Stimulated activated naive B cell treated with anti-CD40 and anti-IgM and Interleukin-4, amounts not matched to agents 10 μg/mL and 1 μg/mL and 100 μg/mL, for 72 hours (primary cell): ENCODE measurements at places on chromosomes 4 and X.

GRCh38 chrX:41289095-41289494 lies 44.9 kb upstream of the DDX3X start:
- DNase-seq, result no peak

- DNase-seq, result no peak
Measured at GRCh38 chr4:8747467-8748235, 124.0 kb downstream of the HMX1 start.

GRCh38 chr4:40405193-40405592 lies 70.1 kb downstream of the CHRNA9 start:
- no peak for DNase-seq

- DNase-seq, result peak; percentile 32
Measured at GRCh38 chr4:602559-602942, 22.8 kb upstream of the PDE6B start.

GRCh38 chr4:80452768-80453167 lies 117.2 kb downstream of the CFAP299 start:
- no peak for DNase-seq

DNA sequence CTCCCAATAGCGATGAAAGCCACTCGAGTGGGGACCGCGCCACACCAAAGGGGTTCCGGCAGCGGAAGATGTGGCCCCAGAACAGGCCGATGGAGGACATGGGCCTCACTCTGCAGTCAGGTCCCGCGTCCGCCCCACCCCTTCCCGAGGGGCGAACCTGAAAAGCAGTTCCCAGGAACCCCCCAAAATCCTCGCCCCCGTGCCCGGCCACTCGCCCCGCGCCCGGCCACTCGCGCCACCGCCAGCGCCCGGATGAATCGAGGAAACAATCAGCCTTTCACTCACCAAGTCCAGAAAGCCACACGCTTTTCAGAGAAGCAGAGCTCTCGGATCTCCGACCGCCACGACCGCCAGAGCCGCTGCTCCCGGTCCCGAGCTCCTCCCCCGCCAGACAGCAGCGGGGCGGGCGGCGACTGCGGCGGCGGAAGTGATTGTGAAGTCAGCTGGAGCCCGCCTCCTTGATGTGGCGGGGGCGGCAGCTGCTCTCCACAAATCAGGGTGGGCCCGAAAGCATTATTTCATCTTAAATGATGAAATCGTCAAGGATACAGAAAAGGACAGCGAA lies at the start of gene PJA1:
Gene PJA1 (minus strand): TSS at position 367 of the 565 bp plus-strand sequence. CDS start 2,380 bp downstream, outside the sequence.
- peak; percentile 63 for DNase-seq

- DNase-seq, result no peak
Measured at GRCh38 chr4:155607481-155607880, 59.2 kb upstream of the GUCY1A1 start.

DNA sequence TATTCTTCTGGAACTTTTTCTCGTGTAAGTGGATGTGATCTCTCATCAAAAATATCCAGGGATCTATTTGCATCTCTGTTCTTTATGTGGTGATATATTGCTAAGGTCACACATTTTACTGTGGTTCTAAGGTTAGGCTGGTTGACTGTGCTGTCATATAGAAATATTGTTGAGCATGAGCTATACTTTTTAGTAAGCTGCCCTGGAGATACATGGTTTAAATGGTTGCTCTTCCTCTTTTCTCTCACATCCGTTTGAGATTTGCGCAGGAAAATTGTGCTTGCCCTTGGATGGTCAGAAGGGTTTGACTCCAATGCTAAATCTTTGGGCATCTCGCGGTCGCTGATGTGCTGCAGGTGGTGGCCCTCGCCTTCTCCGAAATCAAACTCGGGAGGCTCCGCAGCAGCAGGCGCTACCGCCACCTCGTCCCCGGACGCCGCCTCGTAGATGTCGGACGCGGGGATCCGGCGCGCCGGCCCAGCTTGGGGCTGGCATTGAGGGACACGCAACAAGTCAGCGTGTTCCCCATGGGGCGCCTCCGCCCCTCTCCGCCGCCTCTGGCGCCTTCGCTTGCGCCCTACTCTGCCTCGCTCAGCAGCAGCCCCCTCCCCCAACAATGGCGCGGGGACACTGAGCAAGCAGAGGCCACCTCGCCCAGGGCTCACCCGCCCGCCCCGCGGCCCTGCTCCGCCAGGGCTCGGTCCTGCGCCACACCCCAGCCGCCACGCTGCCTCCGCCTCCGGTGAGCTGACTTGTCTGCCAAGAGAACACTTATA lies 154.5 kb downstream of the MSN start:
- DNase-seq, result peak; percentile 13

DNA sequence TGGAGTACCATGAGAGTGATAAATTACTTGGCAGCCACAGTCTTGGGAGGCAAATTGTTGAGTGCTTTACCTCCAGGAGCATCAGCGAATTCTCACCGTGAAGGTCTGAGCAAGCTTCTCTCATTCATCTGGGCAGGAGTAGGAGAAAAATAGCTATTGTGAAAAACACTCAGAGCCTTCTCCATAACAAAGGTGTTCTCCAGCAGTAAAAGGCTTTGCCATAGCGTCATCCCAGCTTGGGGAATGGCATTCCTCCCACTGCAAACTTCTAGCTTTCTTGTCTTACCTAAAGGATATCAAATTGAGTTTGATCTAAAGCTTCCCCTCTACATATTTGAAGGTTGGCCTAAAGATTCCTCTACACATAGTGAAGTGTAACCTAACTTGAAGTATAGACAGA lies 29.8 kb upstream of the MAGEA11 start:
- no peak for DNase-seq

- no peak for DNase-seq
Measured at GRCh38 chr4:186943411-186943810, 219.8 kb upstream of the FAT1 start.

DNA sequence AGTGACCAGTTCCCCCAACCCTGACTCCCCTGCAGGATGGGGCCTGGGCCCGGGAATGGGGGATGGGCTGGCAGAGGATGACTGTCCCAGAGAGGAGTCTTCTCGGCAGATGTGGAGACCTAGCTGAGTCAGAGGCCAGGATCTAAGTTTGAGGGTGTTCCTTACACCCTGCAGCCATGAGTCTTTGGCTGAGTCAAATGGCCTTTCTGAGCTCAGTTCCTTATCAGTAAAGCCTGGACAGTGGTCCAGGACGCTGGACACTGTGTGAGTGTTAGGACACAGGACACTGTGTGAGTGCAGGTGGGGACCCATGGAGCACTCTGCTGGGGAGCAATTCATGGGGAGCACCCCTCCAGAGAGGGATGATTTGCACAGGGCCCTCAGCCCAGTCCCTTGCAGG lies 5.0 kb downstream of the IL9R start:
- no peak for DNase-seq

DNA sequence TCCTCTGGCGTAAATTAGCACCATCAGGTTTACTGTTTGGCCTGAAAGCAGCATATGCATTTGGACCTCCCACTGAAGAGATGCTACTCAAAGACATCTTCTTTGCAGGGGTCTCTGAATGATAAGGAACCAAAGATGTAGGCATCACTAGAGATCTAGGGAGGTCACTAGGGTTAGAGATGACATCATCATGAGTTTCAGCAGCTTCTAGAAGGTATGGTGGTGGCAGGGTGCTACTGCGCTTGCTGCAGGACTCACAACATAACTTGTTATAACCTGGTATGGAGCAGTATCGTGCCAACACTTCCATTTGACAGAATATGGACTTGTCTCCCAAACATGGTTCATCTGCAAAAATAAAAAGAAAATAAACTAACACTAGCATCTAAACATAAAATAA lies 251.6 kb downstream of the NPFFR2 start:
- no peak for DNase-seq

DNA sequence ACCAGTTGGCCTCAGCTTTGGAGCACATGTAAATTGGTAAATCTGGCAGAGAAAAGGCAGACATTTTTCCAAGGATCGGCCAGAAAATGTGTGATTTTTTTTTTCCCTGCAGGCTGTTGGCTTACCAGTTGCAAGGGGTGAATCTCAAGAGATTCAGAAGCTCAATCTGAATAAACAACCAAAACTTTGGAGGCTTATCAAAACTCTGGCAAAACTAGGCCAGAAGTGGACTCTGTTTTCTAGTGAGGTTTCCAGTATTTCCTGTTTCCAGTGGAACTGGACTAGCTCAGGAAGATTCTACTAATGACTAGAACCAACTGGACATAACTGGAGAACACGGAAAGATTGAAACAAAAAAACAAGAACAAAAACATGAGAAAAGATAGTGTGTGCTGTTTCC lies 191.3 kb downstream of the SMIM20 start:
- no peak for DNase-seq

GRCh38 chrX:135520553-135521404 lies at the start of gene INTS6L:
TSS of gene INTS6L (plus strand) at chrX:135520660. CDS start at chrX:135520993, 333 bp downstream.
- peak; percentile 83 for DNase-seq

GRCh38 chr4:72768364-72768763 lies 199.3 kb upstream of the ADAMTS3 start:
- no peak for DNase-seq

- DNase-seq, result no peak
Measured at GRCh38 chrX:69218407-69218997, 53.2 kb upstream of the PJA1 start.

DNA sequence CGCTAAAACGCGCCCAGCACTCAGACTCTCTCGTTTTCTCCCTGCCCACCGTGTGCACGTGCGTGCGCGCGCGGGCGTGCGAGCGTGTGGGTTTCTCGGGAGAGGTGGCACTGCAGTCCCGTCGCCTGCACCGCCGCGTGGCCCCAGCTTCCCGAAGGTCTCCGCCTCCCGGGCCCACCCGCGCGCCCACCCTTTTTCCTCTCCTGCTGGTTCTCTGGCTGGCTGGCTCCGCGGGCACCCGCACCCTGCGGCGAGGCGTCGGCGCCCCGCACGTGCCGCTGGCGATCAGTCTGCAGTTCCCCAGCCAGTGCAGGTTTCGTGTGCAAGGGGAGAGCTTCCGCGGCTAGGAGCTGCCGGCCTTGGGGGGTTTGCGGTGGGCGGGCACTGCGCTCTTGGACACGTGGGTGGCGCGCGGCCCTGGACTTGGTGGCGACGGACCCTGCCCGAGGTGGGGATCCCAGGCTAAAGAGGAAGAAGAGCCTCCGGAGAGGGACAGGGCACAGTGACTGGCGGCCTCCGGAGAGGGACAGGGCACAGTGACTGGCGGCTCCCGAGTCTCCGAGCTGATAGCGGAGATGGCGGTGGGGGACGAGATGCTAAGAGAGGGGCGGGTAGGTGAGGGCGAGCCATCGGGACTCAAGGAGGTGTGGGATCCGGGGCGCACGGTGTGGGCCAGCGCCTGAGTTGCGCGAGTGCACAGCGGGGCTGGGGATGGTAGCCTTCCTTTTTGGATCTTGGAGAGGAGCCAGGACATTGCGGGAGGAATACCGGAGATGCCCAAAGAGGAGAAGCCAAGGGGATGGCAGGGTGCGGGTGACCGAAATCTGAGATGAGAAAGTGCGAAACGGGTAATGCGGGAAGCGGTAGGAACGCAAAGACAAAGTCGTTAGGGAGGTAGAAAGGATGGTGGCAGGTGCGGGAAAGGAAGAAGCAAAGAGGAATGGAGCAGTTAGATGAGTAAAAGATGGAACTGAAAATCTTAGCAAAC lies at the start of gene FAM184B:
Gene FAM184B (minus strand): TSS at position 322 of the 988 bp plus-strand sequence. CDS start 322 bp downstream, outside the sequence.
- DNase-seq, result no peak

DNA sequence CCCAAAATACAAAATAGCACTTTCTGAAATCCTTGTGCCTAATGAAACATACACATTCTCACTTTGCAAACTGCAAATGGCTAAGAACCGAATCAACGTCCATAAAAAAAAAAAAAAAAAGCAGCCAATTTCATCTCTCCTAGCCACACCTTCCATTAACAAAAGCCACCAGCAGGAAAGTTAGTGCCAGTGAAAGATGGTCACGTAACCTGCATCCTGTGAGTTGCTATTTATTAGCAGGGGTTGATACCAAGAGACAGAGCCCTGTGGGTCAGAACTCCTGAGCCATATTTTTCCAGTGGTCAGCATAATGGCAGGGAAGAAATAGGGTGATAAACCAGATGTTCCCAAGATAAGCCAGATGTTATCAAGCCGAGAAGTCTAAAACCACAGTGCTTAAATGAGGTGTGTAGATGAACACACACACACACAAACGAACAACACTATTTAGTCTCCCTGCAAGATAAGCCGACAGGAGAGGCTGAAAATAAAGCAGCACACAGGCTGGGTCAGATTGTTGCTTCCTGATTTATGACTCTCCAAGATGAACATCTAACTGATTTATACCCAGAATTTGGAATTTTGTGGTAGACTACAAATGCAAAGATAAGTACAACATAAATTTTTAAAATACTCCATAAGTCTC lies 11.5 kb downstream of the PPARGC1A start:
- DNase-seq, result no peak

GRCh38 chr4:48570646-48571220 lies 80.7 kb downstream of the ZAR1 start:
- no peak for DNase-seq

- DNase-seq, result no peak
Measured at GRCh38 chr4:78704981-78705683, 71.0 kb upstream of the BMP2K start.

DNA sequence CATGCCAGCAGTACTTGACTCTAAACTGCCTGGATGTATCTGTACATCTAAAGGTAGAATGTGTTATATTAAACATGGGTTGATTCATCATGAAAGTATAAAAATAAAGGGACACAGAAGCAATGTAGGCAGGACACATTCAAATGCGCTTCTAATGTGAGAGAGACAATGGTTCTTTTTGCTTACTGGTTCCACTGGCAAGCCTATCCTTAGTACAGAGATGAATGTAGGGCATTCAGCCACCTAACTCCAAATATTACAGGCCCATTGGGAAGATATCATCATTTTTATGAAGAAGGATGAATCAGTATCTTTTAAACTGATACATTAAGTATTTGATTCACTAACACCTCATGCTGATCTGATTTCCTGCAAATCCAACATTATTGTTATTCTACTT lies 18.0 kb downstream of the CDKL2 start:
- no peak for DNase-seq

GRCh38 chrX:6693051-6693450 lies 158.1 kb upstream of the VCX3A start:
- DNase-seq, result no peak

DNA sequence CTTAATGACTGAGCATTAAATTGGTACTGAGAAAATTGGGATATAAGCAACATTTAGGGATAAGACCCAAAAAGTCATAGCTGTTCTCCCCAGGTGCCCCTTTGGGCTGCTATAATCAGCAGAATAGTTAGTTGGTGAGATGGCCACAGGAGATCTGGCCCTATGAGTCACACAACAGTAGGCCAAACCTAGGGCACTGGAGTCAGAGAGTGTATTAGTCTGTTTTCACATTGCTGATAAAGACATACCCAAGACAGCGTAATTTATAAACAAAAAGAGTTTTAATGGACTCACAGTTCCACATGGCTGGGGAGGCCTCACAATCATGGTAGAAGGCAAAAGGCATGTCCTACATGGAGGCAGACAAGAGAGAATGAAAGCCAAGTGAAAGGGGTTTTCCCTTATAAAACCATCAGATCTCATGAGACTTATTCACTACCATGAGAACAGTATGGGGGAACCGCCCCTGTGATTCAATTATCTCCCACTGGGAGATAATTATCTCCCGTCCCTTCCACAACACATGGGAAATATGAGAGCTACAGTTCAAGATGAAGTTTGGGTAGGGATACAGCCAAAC lies 338.3 kb upstream of the NR3C2 start:
- no peak for DNase-seq

DNA sequence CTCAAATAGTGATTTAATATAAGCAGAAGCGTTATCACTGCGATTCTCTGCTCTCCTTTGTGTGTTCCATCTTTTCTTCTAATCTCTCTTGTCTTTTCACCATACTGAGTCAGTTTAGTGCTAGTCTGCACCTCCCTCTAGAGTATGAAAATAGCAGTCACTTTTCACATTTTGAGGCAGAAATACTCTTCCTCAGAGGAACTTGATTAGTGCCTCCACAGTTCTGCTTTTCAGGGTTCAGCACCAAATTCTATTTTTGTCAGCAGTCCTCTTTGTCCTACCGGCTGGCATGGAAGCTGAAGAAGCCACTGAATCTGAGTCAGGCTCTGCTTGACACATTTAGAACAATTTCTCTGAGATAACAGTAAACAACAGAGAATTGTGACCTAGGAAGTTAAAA lies 49.7 kb upstream of the ANKRD17 start:
- no peak for DNase-seq
